ENCODE measurements at places on chromosomes 3 and 15. TPM values are rescaled to one million over a fixed set of nuclear protein-coding genes. Genes with fewer than 3 reads are reported as not detected.
A peak's percentile ranks its signal among the peaks of the same experiment; 100 is the strongest.

The MED12L gene
- 0.21 TPM for polyA plus RNA-seq

The ALDH1A2 gene
- polyA plus RNA-seq, result 1.1 TPM

The LYZL4 gene
- not detected for polyA plus RNA-seq

The NR2E3 gene
- 0.08 TPM for polyA plus RNA-seq

The PARP15 gene
- 0.62 TPM for polyA plus RNA-seq

The PTX3 gene
- polyA plus RNA-seq, result 555 TPM

The OR5K2 gene
- polyA plus RNA-seq, result not detected

The ZMYND10 gene
- polyA plus RNA-seq, result 0.93 TPM

The CCR8 gene
- not detected for polyA plus RNA-seq

DNA sequence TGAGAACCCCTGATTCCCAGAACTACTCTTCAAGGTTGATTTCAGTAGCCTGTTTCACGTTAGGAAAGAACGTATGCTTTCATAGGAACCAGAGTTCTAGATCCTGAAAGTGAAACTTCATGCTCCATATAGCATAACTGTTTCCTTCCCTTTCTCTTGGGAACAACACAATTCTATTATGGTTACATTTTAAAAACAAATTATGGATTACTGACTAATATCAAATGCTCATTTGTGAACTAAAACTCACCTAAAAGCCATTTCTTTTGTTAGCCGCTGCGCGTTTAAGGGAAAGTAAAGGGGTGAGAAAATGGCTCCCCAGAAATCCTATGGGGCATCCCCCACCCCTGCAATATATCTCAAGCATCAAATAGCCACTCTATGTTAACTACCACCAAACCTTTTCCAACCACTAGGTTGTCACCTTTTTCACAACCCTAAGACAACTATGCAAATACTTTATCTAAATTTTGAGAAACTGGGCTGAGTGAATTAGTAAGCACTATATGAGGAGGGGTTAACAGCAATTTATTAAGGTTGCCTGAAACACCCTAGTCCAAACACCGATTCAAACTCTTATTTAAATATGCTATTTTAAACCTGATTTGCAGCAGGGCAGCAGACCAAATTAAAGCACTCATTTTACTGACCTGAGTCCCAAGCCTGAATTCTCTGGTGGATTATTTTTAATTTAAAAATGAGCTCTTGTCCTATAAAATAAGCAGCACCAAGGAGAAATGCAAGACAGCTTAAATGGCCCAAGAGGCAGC, 2.4 kb downstream of the SIAH2 start:
- no peaks in the 10 kb centered on the region for H3K27me3 ChIP-seq
- H3K27ac ChIP-seq, result no peak overlapping the region
- H3K4me3 ChIP-seq, result peak overlapping the region; percentile 97
- H3K4me1 ChIP-seq, result peaks cover 3% of the 10 kb centered on the region
- peaks cover 2% of the 10 kb centered on the region for H3K36me3 ChIP-seq
- no peak for DNase-seq

DNA sequence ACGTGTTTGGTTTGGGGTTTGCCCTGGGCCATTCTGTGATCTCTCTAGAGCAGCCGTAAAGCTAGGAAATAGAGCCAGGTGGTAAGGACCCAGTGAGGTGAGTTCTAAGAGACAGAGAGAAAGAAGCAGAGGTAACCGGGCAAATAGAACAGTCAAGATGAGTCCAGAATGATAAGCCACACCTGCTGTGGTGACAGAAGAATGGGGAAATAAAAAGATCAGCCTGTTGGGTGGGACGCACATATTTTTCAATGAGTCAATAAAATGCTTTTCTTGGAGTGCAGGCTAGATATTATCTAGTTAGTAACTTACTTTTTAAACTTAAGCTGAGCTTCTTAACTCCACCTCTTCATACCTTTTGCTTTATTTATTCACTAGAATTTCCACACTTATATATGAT, 135.0 kb downstream of the NFKBIZ start:
- H3K4me1 ChIP-seq, result no peaks in the 10 kb centered on the region
- H3K36me3 ChIP-seq, result no peaks in the 10 kb centered on the region
- DNase-seq, result no peak
- H3K4me3 ChIP-seq, result no peak overlapping the region
- no peaks in the 10 kb centered on the region for H3K27me3 ChIP-seq

DNA sequence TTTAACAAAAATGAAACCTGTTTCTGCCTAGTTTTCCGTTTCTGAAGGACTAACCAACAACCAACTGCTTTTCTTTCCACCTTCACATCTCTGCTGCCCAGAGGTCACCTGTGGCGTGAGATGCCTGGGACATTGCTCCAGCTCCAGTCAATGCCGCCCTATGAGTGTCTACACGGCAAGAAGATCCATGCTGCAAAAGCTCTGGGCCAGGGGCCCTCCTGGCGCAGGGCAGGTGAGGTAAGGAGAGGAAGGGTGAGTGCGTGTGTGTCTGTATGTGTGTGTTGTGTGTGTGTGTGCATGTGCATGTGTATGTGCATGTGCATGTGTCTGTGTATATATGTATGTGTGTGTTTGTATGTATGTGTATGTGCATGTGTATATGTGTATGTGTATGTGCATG, 131.4 kb downstream of the NSMCE3 start:
- no peaks in the 10 kb centered on the region for H3K36me3 ChIP-seq
- H3K4me1 ChIP-seq, result no peaks in the 10 kb centered on the region
- H3K27ac ChIP-seq, result no peak overlapping the region
- no peaks in the 10 kb centered on the region for H3K27me3 ChIP-seq

DNA sequence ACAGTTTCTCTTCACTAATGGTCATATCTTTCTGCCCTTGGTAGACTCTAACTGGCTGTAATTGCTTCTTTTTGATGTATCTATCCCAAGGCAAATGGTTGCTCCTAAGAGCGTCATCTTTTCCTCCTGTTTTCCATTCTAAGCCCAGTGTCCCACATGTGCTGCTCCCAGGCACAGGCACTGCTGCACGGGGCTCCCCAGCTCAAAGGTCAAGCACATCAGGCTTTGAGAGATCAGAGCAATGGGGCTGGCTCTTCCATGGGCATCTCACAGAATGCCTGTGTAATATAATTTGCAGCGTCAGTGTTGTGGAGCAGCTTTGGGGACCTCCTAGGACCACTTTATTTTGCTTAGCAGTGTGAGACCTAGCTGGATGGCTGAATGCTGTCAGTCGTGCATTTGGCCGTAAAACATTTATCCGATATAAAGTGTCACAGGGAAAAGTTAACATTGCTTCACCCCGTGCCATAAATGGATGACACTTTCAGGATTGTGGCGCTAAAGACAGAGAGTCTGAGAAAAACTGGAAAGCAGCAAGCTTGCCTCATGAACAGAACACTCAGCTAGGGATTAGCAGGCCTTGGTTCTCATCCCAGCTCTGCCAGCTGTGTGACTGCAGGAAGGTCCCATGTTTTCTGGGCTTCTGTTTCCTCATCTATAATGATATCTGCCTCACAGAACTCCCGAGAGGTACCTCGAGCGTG, 277.5 kb upstream of the TBL1XR1 start:
- no peak overlapping the region for H3K4me3 ChIP-seq
- H3K27me3 ChIP-seq, result no peaks in the 10 kb centered on the region
- H3K4me1 ChIP-seq, result peaks cover 4% of the 10 kb centered on the region
- no peak for DNase-seq
- H3K27ac ChIP-seq, result no peak overlapping the region

DNA sequence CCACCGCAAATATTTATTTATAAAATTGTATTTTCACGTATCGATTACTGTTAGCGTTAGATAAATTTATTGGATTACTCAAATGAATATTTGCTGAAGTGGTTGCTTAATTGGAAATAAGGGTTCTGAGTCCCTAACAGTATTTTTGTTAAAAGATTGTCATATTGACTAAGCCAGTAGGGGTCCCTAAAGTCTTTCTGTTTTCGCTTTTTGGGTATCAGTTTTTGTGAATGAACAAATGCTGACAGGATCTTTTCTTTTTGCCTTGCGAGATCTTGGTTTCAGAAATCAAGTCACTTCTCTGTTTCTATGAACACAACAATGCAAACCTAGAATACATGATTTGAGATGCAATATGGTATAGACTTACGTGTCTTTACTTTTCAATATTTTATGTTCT, 7.1 kb downstream of the RAD51 start:
- no peaks in the 10 kb centered on the region for H3K4me1 ChIP-seq
- no peaks in the 10 kb centered on the region for H3K27me3 ChIP-seq
- no peak overlapping the region for H3K27ac ChIP-seq
- H3K4me3 ChIP-seq, result no peak overlapping the region
- no peaks in the 10 kb centered on the region for H3K36me3 ChIP-seq

GRCh38 chr3:4416961-4417360, 50.1 kb downstream of the SUMF1 start:
- peak overlapping the region; percentile 33 for H3K27ac ChIP-seq
- H3K36me3 ChIP-seq, result no peaks in the 10 kb centered on the region
- H3K4me1 ChIP-seq, result peaks cover 16% of the 10 kb centered on the region
- H3K27me3 ChIP-seq, result no peaks in the 10 kb centered on the region

DNA sequence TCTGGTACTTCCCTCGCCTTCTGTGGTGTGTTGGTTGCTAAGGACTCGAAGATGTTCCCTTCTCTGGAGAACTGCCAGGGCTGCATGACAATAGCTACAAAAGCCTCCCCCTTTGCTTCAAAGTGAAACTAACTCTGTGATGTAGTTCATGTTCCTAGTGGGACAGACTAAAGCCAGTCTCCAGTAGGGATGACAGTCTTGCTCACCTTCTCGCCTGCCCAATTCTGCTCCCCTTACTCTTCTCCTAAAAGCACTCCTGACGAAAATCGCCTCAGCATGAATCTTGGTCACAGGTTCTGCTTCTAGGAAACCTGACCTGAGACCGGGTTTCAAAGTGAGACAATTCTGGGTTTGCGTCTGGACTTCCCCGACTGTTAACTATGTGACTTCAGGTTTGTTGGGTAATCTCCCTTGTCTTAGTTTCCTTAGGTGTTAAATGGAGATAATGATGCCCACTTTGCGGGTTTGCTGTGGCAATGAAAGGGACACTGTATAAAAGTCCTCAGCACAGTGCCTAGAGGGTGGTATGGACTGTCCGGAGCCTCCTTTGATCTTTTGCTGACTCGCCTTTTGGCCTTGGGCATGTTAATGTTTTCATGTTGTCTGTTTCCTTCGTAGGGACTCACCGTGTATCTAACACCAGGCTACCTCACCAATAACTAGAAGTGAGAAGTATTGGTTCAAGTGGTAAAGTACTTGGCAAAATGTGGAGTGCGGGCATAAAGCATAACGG, 24.9 kb upstream of the THRB start:
- no peaks in the 10 kb centered on the region for H3K4me1 ChIP-seq
- no peaks in the 10 kb centered on the region for H3K36me3 ChIP-seq
- H3K27me3 ChIP-seq, result no peaks in the 10 kb centered on the region
- no peak overlapping the region for H3K4me3 ChIP-seq
- no peak for DNase-seq

- no peaks in the 10 kb centered on the region for H3K36me3 ChIP-seq
- no peaks in the 10 kb centered on the region for H3K27me3 ChIP-seq
- no peak overlapping the region for H3K4me3 ChIP-seq
These were observed 345.7 kb upstream of the TRIM42 start for GRCh38 chr3:140332131-140332530.

- DNase-seq, result no peak
- no peaks in the 10 kb centered on the region for H3K27me3 ChIP-seq
- H3K36me3 ChIP-seq, result no peaks in the 10 kb centered on the region
- H3K27ac ChIP-seq, result no peak overlapping the region
These were observed 107.5 kb downstream of the DCLK3 start for GRCh38 chr3:36656873-36657272.

- H3K27me3 ChIP-seq, result no peaks in the 10 kb centered on the region
- H3K36me3 ChIP-seq, result no peaks in the 10 kb centered on the region
- peak overlapping the region; percentile 83 for H3K4me3 ChIP-seq
- peaks cover 3% of the 10 kb centered on the region for H3K4me1 ChIP-seq
- peak overlapping the region; percentile 88 for H3K27ac ChIP-seq
These were observed 1.3 kb downstream of the TOP2B start for GRCh38 chr3:25663347-25663868.

Data from fibroblast of lung (primary cell).